AG10803 (cell line): ENCODE measurements at places on chromosomes 6 and 20.
A peak's percentile ranks its signal among the peaks of the same experiment; 100 is the strongest.

DNA sequence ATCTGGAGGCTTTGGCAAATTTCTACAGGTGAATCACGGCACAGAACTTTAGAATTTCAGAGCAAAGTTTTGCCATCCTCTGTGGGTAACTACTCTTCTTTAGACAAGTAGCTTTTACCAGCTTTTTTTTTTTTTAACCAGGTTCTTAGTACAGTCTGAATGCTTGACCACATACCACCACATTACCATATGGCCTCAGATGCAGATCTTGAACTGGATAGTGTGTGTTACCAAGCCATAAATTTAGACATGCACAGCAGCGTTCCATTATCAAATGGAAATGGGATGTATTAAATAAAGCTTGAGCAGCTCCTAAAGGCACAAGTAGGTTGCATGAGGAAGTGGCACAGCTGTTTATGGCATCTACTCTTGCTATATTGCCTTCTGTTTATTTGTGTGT, 38.3 kb upstream of the PRSS16 start:
- no peak for DNase-seq

DNA sequence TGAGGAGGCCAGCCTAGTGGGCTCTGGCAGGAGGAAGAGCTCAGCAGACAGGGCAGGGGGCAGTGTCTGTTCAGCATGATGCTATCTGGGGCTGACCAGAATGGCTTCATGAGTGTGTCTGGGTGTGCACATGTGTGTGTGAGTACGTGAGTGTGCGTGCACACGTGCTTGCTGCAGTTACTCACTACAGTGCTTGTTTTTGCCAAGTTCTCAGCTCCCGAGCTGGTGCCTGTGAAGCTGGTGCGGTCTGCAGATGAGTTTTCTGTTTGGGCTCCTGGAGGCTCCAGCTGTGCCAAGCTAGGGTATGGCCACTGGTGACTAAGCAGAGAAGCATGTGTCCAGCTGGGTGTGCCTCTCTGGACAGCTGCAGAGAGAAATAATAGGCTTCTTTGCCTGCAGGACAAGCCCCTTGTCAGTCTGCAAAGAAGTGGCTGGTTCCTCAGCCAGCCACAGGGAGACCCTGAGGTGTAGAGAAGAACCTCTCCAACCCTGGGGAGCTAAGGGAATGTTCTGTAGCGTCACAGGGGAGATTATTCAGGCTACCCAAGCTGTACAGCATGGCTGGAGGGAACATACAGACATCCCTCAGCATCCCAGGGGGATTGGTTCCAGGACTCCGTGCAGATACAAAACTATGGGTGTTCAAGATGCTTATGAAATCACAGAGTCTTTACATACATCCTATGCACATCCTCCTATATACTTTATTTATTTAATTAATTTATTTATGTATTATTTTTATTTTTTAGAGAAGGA, 40.2 kb upstream of the FAM50B start:
- peak; percentile 96 for DNase-seq

DNA sequence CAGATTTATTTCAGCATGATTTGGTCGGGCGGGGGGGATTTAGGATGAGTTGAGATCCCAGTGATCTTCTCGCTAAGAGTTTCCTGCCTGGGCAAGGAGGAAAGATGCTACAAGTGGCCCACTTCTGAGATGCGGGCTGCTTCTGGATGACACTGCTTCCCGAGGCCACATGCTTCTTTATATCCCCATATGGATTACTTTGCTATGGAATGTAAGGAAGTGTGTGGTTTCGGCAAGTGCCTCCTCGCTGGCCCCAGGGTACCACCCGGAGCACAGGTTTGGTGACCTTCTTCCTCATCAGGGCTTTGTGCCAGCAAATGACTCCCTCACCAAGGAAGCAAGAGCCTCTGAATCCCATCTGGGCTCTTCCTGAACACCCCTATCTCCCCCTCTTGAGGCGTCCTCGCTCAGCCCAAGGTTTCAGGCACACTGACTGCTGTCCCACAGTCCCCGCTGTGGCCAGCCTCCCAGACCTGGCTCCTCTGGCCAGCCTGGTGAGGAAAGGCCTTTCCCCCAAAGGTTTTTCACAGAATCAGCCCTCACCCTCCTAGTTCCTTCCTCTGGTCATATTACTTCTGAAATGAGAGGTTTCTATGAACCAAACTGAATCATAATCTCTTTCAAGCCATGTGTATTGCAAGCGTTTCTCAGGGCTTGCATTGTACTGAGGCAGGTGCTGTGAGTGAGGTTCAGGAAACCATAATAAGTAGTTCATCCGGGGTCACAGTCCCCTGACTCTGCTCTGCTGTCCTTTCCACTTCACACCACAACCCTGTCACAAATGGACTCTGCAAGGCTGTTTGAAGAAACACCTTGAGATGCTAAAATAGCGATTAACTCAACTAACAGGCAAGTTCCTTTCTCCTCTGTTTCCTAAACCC, 41.7 kb upstream of the IL17A start:
- no peak for DNase-seq

- DNase-seq = no peak
Observed at GRCh38 chr6:2175825-2176224, 69.6 kb downstream of the GMDS start.

DNA sequence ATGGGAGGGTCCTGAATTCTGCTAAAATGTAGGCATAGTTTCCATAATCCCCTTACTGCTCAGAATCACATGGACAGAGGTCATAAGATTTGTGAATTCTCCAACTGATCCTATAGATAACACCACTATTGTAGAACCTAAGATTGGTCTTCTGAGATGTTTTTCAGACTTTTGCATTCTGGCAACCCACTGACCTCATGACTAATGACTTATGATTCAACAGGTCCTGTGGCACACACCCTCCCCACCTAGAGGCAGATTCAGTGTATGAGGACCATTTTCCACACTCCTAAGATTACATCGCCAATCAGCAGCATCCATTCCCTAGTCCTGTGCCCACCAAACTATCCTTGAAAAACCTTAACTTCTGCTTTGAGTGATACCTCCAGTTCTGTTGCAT, 207.2 kb downstream of the BTBD9 start:
- no peak for DNase-seq

DNA sequence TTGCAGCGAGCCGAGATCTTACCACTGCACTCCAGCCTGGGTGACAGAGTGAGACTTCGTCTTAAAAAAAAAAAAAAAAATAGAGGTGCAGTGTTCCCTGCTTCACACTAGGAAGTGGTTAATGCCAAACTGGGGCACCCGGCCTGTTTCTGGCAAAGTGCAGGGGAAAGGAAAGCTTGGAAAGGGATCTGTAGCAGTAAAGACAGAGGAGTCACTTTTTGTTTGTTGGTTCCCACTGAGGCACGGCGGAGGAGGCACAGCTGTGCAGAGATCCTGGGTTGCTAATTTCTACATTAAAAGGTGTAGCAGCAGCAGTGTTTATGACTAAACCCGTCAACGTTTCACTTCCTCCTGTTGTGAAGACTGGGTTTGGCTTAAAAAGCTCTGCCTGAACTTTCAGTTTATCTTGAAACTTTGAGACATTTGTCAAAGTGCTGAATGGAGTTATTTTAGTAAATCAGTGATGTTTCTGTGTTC, 125.6 kb downstream of the CARMIL1 start:
- no peak for DNase-seq

DNA sequence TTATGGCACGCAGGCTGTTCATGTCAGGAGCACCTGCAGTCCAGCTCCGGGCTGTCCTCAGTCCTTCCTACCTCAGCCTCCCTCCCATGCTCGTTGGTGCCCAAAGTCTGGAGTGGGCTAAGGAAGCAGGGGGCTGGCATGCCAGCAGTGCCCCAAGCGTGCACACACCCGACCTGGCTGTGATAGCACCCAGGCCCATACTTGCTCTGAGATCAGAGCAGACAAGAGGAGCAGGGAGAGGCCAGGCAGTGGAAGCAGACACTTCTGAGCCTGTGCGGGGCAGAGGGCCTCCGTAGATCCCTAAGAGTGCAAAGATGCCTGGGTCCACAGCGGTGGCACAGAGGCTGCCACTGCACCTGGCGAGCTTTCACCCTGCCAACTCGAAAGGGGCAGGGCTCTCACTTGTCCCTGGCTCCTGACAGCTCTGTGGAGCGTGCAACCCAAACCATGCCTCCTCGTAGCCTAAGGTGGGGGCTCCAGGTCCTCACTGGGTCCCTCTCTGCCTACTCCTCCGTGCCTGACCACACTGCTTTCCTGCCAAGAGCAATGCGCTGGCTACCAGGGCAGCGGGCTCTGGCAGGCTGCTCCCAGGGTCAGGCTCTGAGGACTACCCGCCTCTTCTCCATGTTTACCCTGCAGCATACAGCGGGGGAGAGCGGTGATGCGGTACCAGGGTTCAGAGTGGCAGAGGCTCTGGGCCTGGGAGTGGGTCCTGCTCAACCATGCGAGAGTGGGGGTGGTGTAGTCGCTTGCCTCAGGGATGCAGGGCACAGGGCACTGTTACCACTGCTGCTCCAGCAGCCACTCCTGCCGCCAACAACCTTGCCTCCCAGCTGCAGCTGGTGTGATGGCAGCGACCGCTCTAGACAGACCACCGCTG, 59.5 kb downstream of the MANEA start:
- DNase-seq = no peak

DNA sequence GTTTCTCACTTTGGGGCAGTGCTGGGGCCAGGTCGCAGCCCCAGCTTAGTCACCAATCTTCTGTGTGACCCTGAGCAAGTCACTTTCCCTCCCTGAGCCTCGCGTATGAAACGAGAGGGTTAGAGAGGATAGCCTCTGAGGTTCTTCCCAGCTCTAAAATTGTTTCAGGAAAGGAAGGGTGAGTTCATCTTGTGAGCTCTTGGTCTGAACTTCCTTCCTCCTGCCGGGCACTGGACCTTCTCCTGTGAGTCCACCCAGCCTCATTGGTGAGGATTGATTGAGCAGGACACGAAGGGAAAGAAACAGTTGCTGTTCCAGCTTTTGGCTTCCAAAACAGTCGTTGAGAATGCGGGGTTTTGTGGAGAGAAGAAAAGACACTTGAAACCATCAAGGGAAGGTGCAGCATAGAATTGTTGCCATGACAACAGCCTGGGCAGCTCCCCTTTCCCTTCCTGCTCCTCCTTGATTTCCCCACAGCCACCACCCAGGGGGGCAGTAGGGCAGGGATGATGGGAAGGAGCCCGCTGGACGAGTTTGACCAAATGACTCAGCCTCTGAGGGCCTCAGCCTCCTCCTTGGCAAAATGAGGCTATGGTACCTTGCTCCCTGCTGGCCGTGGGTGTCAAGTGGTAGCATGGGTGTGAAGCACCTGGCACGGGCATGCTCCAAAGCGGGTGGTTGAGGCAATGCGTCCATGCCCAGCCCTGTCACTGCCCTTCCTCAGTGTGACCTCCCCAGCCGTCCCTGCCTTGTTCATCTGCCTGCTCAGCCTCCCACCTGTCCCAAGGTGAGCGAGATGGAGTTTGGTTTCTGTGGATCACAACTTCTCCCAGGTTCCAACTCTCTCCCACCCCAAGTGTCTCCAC, 107.8 kb downstream of the CDC5L start:
- no peak for DNase-seq
